Stimulated activated CD4-positive, alpha-beta T cell treated with anti-CD3 and anti-CD28 coated beads, TNF-alpha, amount 100 ng/mL, for 24 hours (primary cell): ENCODE measurements at places on chromosomes 4 and X.

DNA sequence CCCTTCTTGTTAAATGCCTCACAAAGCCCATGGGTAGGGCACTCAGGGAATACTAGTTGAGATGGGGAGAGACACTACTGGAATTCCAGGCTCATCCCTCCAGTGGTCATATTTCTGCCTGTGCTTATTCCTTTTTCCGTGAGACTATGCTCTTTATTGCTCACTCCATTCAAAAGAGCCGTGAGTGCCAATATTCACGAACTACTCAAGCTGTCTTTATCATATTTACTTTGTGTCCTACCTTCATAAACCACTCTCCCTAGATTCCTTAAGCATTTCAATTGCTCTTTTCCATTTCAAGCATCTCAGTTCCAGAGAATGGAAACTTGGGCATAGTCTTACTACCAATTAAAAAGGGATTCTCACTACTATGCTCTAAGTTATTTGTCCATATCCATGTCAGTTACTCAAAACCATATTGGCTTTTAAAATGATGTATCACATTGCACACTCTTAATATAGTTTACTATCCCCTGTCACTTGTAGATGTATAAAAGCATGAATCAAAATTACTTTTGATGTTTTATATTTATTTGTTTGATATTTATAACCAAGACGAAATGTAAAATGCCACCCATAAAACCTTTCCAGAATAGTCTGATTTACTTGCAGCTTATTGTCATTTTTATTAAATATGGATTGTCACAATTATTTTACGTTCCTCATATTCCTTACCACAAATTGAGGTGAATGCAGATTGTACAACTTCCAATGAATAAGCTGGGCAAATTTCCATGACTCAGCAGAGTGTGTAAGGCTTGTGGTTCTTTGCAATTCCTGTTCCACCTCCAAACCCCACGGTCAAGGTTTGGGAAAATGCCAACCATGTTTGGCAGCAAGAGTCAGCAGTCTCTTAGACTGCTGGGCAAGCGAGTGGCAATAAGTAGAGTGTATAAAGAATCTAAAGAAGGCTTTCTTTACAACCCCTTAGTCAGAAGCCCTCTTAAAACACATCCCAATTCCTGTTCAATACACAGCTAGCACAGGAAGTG is 24.4 kb downstream of the ENOX2 start:
- no peak for DNase-seq

- DNase-seq: no peak
These were observed 15.2 kb upstream of the UVSSA start for GRCh38 chr4:1331591-1332353.

DNA sequence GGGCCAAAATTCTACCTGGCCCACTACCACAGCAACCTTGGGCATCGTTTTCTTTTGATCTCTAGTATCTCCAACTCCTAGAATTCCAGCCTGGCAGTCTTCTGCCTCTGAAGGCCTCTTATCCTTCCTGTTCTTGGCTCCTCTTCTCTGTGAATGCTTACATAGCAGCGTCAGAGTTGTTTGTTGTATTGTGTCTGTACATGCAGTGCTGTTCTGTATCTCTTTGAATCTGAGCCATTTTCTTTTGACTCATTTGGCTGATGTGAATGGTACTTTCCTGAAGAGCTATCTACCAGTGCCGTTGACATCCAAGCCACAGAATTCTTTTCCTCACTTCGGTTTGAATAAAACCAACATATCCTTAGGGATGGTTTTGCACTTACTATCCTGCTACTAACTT is 79.2 kb downstream of the TMEM164 start:
- no peak for DNase-seq

GRCh38 chrX:148024425-148025148 is 43.5 kb downstream of the FMR1NB start:
- DNase-seq: no peak

GRCh38 chrX:50111742-50112141 is 89.1 kb downstream of the AKAP4 start:
- no peak for DNase-seq

DNA sequence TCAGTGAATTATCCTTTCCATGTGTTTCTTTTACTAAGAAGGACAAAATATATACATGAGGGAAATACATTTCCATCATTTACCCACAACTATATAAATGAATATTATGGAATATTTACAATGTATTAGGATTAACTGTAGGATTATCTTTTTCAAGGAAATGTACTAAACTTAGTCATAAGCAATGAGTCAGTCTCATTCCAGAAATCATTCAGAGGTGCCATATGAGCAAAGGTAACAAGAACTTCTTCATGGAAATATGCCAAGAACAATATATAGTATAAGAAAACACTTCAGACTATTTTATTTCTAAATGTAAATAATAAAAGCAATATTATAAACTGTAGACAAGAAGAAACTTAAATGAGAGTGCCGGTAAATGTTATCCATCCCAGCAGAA is 67.1 kb downstream of the USP38 start:
- no peak for DNase-seq
